ENCODE measurements at places on chromosomes 1 and 21. TPM values are rescaled to one million over a fixed set of nuclear protein-coding genes. Genes with fewer than 3 reads are reported as not detected.

- H3K27ac ChIP-seq = no peak overlapping the region
- H3K4me3 ChIP-seq = no peak overlapping the region
- no peaks in the 10 kb centered on the region for H3K36me3 ChIP-seq
- DNase-seq = peak; percentile 88
- peaks cover 8% of the 10 kb centered on the region for H3K4me1 ChIP-seq
Observed at GRCh38 chr1:204647114-204647804, 38.3 kb downstream of the LRRN2 start.

The NUDC gene
- 106 TPM for total RNA-seq

- DNase-seq = no peak
- H3K4me1 ChIP-seq = no peaks in the 10 kb centered on the region
- no peaks in the 10 kb centered on the region for H3K27me3 ChIP-seq
- no peaks in the 10 kb centered on the region for H3K36me3 ChIP-seq
Observed at GRCh38 chr1:230057681-230058565, 9.1 kb upstream of the GALNT2 start.

DNA sequence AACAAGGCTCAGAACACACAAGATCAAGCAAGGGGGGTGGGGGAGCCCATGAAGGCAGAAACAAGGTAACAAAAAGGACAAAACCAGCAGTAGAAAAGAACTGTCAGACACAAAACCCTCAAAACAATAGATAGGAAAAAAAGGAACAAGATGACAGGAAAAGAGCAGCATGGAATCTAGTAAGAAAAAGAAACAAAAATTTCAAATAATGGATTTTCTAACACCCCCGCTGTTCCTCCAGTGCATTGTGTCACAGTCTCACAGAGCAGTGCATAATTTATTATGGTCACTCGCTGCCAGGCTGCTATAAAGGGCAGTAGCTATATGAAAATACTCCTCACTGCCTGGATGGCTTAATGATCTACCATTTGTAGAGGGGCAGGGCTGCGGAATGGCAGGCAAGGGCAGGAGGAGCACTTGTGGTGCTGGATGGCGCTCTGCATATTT, 567.9 kb downstream of the DPYD start:
- H3K27me3 ChIP-seq = no peaks in the 10 kb centered on the region
- H3K4me3 ChIP-seq = no peak overlapping the region
- no peak overlapping the region for H3K27ac ChIP-seq
- H3K36me3 ChIP-seq = peaks cover 6% of the 10 kb centered on the region
- no peak for DNase-seq

- no peak overlapping the region for H3K27ac ChIP-seq
- no peaks in the 10 kb centered on the region for H3K27me3 ChIP-seq
- DNase-seq = no peak
- peaks cover 25% of the 10 kb centered on the region for H3K36me3 ChIP-seq
- no peak overlapping the region for H3K4me3 ChIP-seq
Observed at GRCh38 chr1:5969168-5969567, 23.1 kb downstream of the NPHP4 start.

- no peak overlapping the region for H3K4me3 ChIP-seq
- H3K27me3 ChIP-seq = no peaks in the 10 kb centered on the region
- no peak for DNase-seq
- H3K4me1 ChIP-seq = no peaks in the 10 kb centered on the region
- H3K27ac ChIP-seq = no peak overlapping the region
Observed at GRCh38 chr1:74504933-74505512, 7.4 kb downstream of the LRRC53 start.

The LRRC53 gene
- not detected for total RNA-seq

- peak; percentile 15 for DNase-seq
- no peaks in the 10 kb centered on the region for H3K27me3 ChIP-seq
- no peak overlapping the region for H3K27ac ChIP-seq
- H3K4me1 ChIP-seq = peaks cover 6% of the 10 kb centered on the region
- H3K36me3 ChIP-seq = no peaks in the 10 kb centered on the region
Observed at GRCh38 chr1:147201276-147201675, 23.9 kb downstream of the FMO5 start.

The FCGR2B gene
- total RNA-seq = not detected

The ZNF436 gene
- total RNA-seq = 6.5 TPM

The BTG3 gene
- total RNA-seq = 53.5 TPM

GRCh38 chr1:26496861-26497260, 24.6 kb downstream of the HMGN2 start:
- peaks cover 7% of the 10 kb centered on the region for H3K36me3 ChIP-seq
- H3K27me3 ChIP-seq = no peaks in the 10 kb centered on the region
- no peak overlapping the region for H3K27ac ChIP-seq
- H3K4me1 ChIP-seq = no peaks in the 10 kb centered on the region
- no peak overlapping the region for H3K4me3 ChIP-seq

DNA sequence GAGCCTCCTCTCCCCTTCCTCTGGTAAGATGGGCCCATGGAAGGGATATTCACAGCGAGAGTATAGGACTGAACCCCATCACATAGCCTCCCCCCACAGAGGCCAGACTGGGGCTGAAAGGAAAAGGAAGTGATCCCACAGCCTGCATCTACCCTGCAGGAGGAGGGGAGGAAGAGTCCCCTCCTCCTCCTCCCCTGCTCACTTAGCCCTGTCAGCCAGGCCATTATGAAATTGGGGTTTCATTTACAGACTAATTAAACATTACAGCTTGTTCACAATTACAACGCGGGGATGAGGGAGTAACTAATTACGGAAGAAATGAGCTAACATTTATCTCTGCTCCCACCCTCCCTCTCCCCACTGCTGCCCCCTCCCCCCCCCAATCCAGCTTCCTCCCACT, 25.4 kb downstream of the DMAP1 start:
- no peaks in the 10 kb centered on the region for H3K27me3 ChIP-seq
- peaks cover 25% of the 10 kb centered on the region for H3K36me3 ChIP-seq
- no peak overlapping the region for H3K4me3 ChIP-seq
- H3K4me1 ChIP-seq = no peaks in the 10 kb centered on the region
- no peak for DNase-seq

Measured in MCF 10A (cell line).